ENCODE measurements at places on chromosomes 7 and 10.

- DNase-seq = no peak
These were observed 19.4 kb downstream of the C1GALT1 start for GRCh38 chr7:7201578-7202374.

- DNase-seq = no peak
These were observed 75.1 kb downstream of the DGKI start for GRCh38 chr7:137771679-137772078.

DNA sequence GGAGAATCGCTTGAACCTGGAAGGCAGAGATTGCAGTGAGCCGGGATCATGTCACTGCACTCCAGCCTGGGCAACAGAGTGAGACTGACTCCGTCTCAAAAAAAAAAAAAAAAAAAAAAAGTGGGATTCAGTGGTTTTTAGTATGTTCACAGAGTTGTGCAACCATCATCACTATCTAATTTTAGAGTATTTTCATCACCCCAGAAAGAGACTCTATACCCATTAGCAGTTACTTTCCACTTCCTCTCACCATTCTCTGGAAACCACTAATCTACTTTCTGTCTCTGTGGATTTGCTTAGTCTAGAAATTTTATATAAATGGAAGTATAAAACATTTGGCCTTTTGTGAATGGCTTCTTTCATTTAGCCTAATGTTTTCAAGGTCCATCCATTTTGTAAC is 113.4 kb downstream of the ST7 start:
- no peak for DNase-seq

GRCh38 chr7:4820967-4821471 is 40.8 kb downstream of the PAPOLB start:
- no peak for DNase-seq

GRCh38 chr7:156554488-156554887 is 86.1 kb upstream of the RNF32 start:
- DNase-seq = peak; percentile 91

GRCh38 chr10:112614586-112614985 is 167.6 kb downstream of the VTI1A start:
- no peak for DNase-seq

GRCh38 chr7:90178679-90179278 is 24.5 kb downstream of the STEAP1 start:
- no peak for DNase-seq

DNA sequence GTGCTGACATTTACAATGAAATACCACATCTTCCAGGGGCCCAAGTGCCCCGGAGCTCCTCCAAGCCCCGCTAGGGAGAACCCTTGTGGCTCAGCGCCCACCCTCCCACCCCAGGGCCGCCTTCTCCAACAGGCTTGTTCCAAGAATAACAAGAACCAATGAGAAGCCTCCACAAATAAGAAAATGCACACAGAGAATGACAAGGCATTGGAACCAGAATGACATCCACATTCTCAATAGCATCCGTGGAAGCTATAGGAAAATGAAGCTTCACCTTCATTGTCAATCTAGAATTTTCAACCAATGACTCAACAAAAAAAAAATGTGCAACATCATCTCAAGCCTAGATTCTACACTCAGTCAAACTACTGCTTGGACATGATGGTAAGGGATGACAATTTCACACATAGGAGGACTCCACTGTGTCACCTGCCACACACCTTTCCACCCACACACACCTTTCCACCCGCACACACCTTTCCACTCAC is 50.4 kb upstream of the PPP2R2D start:
- no peak for DNase-seq

GRCh38 chr10:87608756-87609155 is 50.9 kb upstream of the PAPSS2 start:
- no peak for DNase-seq

- peak; percentile 32 for DNase-seq
These were observed 3.5 kb downstream of the NRCAM start for GRCh38 chr7:108452707-108453106.

DNA sequence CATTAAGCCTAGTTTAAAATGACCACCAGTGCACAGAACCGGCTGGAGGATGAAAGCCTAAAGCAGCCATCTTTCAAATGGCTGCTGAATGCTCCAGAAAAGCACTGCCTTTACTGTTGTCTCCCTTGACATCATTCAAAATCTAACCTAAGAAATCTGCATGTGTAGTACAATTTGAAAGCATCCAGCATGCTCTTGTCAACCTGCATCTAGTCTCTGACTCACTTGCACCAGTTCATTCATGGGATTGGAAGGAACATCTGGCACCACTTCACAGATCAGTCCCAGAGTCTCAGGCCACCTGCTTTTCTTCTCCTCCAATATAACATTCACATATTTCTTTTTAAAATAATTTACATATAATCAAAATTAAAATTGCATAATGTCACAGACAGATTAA is 76.2 kb downstream of the RNF133 start:
- DNase-seq = no peak

GRCh38 chr10:83943049-83943448 is 196.3 kb upstream of the GHITM start:
- DNase-seq = no peak

DNA sequence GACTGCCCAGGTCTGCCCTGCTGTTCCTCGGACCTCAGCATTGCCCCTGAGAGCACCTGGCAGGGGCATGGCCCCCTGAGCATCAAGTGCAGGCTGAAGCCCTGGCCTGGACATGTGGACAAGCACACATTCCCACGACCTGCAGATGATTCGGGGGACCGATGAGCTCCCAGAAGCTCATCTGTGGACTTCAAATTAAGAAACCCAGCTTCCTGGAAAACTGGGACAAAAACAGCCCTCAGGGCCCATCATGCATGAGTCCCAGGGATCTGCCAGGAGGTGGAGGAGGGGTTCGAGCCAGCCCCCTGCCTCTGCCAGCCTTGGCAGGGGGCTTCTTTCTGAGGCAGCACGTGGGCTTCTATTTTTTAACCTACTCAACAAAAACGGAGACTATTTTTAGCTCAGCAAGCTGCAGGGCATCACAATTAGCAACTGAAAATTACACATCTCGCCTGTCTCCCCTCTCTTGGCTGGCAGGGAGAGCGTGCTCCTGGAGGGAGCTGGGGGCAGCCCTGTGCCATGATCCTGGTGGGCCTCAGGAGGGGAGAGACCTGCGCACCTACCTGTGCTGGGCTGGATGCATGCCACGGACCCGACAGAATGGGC is 51.8 kb downstream of the RASGEF1A start:
- DNase-seq = no peak

DNA sequence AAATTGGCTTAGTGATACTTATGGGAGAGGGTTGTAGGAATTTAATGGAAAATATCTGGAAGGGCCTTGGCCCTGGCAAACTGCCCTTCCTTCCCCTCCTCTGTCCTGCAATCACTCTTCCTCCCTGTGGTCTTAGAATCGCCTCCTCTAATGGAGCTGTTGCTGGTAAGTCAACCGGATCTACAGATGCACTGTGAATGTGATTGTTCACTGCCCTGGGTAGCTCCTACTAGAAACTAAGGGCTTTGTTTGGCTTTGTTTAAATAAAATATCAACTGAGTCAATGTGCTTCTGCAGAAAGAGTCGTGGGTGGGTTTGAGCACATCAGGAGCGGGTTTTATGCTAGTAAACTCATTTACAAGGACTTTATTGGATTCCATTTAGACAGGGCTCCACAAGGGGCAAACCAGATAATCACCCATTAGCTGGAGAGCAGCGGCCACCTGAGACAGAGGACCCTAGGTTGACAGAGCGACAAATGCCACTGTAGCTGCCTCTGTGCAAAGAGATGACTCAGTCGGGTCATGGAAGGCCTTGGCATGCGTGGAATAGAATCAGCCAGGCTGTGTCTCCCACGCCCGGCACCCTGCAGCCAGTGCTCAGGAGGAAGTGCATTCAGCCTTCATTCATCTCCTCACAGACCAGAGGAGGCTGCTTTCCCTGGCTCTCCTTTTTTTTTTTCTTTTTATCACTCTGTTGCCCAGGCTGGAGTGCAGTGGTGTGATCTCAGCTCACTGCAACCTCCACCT is 97.9 kb downstream of the GAD2 start:
- no peak for DNase-seq

- no peak for DNase-seq
These were observed 16.2 kb upstream of the PAX2 start for GRCh38 chr10:100728928-100729861.

DNA sequence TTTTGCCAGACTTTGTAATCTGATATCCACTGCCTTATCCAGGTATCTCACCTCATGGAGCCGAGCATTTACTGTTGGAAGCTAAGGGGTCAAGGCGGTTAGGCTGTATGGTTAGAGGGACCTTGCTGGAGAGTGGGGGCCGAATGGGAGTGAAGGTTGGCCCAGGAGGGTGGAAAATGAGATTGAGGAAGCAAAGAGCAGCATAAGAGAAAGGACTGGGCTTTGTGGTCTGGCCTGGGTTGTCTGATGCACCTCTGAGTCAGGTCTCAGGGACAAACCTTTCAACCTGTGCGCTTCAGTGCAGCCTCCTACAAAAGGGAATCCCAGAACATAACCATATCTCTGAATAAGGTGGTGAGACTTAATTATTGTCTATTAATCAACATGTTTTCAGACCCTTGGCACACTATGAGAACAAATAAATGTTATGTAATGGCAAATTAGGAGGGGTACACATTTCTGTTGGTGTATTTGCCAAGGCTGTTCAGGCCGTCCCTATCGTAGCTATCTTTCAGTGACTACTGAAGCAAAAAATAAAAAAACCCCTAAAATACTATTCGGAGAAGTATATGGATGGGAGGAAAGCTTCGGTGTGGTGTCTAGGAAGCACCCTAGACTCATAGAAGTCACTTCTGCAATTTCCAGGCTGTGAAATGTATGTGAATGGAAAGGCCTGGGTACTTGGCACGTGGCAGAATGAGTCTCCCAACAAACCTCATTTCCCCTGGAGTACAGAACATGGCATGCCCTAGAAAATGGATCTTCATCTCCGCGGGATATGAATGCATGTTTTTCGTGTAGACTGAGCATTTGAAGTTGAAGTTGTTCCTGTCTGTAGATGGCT is 4.3 kb downstream of the CAMK1D start:
- no peak for DNase-seq

DNA sequence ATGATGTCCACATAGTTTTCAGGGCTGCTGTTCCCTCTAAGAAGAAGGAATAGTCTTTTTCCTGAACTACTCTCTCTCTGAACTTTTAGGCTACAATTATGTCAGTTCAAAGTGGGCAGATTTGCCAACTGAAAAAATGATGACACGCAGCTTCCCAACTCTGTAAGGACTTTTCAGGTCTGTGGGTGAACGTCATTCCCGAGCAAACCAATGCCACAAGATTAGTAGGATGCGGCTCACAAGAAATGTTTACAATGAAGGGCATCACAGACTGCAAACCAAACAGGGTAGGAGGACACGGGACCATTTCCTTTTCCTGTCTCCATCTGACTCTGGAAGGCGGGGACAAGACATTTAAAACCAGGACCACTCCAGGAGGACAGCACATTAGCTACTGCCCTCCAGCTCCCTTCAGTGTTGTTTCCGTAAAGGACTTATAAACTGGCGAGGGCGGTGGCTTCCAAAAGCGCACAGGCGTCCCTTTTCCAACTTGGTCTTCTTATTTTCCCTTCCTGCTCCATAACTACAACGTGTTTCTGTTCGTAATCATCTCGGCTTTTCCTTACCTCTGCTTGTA is 539 bp upstream of the MKLN1 start:
- peak; percentile 52 for DNase-seq

DNA sequence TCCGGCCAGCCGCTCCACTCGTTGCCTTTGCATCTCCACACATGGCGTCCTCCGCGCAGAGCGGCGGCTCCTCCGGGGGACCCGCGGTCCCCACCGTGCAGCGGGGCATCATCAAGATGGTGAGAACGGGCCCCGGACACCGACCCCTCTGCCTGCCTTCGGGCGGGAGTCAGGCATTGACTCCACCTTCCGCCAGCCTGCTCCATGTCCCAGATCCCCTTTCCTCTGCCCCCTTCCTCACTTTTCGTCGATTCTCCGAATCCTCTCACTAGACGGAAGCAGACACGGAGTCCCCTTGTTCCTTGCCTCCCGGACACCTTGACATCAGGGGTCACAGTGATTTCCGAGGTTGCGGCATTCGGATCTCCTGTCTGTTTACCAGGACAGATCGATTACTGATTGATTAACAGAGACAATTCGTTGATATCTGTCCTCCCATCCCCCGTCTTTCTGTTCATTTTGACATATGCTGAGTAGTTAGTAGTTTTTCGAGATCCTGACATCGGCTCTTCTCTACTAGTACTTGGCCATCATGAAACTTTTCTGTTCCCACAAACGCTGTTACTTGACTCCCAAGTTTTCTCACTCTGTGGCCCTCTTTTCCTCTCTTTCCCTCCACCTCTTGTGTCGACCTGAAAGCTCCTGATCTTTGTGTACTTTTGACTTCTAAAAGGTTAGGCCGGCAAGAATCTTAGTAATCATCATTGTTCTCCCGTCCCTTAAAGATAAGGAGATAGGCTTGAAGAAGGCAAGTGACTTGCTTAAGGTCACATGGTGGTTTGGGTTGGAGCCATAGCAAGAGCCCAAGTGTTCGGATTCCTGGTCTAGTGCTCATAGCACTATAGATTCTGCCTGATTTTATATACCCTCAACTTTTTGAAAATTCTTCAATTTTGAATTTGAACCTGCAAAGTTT is 597 bp downstream of the SND1 start:
- DNase-seq = no peak

DNA sequence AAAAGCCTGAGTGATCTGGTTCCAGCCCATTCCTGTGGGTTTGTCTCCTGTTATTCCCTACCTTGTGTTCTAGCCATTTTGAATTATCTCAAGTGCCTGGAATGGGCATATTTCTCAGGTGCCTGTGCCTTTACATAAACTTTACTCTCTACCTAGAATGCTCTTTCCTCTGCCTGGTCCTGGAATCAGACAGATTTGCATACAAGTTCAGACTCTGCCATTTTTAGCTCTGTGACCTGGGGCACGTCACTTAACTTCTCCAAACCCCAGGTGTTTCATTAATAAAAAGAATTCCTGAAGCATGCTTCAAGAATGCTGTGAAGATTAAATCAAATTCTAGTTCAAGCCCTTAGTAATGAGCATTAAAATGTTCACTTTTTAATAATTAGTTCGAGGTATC is 7.8 kb downstream of the DCLRE1A start:
- no peak for DNase-seq

DNA sequence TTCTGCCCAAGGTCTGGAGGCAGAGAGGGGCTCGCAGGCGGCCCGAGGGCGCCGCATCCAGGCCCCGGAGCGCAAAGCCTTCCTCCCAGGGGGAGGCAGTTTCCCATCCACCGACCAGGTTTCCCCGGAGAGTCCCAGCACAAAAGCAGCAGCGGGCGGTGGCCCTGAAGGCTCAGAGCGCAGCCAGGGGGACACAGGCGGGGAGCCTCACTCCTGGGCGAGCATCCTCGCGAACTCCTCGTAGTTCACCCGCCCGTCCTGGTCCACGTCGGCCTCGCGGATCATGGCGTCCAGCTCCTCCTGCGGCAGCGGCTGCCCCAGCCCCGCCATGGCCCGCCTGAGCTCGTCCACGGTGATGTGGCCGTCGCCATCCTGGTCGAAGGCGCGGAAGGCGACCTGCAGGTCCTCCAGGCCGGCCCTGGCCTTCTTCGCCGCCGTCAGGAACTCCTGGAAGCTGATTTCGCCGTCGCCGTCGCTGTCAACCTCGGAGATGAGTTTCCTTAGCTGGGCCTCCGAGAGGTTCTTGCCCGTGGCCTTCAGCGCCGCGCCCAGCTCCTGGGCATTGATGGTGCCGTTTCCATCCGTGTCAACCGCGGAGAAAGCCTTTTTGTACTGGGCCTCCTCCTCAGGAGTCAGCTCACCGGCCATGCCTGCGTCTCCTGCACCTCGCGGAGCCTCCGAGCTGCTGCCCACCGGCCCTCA is 428 bp downstream of the CALML5 start:
- no peak for DNase-seq

- DNase-seq = no peak
These were observed 86.3 kb downstream of the PLPP4 start for GRCh38 chr10:120543291-120543690.
